ENCODE measurements at places on chromosomes 4 and X.

GRCh38 chr4:98749206-98749605 lies 90.8 kb upstream of the TSPAN5 start:
- no peak for DNase-seq

DNA sequence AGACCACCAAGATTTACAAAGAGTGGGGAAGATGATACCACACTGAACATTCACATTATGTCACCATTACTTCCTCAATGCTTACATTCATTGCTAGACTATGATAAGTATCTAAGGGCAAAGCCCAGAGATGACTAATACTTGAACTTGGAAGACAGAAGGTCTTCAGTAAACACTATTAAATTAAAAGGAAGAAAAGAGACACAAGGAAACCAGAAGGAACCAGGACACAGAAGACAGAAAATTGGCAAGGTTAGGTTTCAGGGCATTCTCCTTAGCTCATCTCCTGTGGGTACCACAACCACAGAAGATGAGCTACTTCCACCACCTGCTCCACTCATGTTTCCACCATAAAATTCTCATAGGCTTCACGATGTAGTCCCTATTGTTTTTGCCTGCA lies 64.9 kb downstream of the NLGN4X start:
- no peak for DNase-seq

GRCh38 chrX:22273714-22274317 lies 1.1 kb downstream of the CBLL2 start:
- no peak for DNase-seq

DNA sequence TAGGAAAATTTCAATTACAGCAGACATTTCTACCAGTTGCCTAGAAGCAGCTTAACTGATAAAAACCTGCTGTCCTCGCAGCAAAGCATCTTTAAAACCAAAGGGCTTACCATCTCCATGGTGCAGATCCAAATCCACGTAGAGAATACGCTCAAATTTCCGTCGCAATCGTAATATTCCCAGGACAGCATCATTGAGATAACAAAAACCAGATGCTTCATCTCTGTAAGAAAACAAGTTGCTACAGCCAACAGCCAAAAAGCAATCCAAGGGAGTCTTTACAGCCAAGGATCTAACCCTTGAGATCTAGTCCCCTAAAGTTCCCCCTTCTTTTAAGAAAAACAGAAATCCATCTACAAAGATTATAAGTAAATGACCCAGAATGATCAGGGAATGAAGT lies 77.6 kb downstream of the HDAC8 start:
- DNase-seq: no peak

GRCh38 chrX:18682979-18683387 lies 11.1 kb upstream of the RS1 start:
- no peak for DNase-seq

GRCh38 chr4:188552741-188553275 lies 413.6 kb downstream of the TRIML1 start:
- DNase-seq: no peak

GRCh38 chrX:9267415-9267814 lies 197.4 kb upstream of the TBL1X start:
- DNase-seq: no peak

GRCh38 chr4:137267024-137267423 lies 265.3 kb downstream of the PCDH18 start:
- DNase-seq: no peak

DNA sequence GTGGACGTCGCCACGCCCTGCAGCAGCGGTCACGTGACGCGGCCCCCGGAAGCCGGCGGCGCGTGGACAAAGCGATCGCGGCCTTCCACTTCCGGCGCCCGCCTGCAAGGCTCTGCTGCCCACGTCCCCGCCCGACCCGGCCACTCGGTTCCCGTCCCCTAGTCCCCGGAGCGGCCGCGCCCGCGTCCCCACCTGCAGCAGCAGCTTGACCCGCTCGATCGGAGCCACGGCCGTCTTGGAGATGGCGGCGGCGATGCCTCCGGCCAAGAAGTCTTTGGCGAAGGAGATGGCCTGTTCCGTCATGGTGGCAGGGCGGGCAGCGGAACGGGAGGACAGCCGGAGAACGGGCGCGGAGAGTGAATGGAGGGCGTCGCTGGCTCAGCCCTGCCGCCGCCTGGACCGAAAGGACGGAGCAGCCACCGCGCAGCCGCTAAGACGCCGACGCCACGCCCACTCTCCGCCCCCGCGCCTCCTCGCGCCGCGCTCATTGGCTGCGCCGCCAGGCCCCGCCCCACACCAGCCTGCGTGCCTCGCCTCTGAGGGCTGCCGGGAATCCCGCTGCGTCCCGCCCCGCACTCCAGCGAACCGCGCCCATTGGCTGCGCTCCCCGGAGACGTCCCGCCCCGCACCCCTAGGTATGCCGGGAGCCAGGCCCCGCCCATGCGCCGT lies at the start of gene SLC25A6:
TSS of gene SLC25A6 (minus strand) at position 407 of the 669 bp plus-strand sequence. CDS start at position 303, 104 bp downstream.
- DNase-seq: no peak

DNA sequence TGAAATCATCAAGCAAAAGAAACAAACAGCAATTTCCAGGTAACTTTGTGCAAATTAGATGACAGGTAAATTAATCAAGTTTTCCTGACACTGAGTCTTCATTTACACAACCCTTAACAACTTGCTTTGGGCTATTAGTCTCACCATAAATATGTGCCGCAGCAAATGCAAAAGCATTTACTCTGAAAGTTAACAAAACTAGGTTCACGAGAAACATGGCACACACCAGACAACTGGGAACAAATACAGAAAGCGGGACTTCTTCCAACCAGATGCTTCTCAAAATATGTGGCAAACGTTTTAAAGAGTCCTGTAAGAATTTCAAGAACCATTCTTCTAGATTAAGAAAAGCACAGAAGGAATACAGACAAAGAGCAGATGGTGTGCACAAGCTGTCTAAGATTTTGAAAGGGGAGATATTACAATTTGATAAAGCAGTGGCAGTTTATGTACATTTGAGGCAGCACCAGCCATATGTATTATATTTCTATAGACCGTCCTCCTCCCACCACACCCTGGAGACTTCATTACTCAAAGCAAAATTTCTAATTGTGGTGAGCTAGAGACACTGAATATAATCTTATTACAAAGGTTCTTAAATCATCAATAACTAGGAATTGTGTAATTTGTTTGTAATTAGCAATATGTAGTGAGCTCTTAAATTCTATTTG lies 192.5 kb upstream of the ADAMTS3 start:
- DNase-seq: no peak

- no peak for DNase-seq
These were observed 53.5 kb upstream of the VEGFD start for GRCh38 chrX:15437724-15438123.

- DNase-seq: no peak
These were observed 94.5 kb downstream of the CASK start for GRCh38 chrX:41828826-41829225.

DNA sequence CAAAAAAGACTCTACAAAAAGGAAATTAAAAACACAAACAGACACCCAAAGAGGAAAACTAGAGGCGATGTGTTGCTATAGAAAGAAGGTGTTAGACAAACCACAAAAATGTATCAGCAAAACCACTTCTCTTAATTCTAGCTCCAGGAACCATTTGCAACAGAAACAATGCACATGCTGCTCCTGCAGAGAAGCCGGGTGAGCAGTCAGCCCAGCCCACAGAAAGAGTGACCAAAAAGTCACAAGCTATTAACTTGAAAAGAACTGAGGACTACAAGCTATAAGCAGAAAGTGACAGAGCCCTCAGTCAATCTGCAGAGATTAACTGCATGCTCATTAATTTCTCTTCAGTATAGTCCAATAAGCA lies 96.2 kb upstream of the KLHL13 start:
- no peak for DNase-seq

GRCh38 chr4:10625131-10625530 lies 59.4 kb downstream of the CLNK start:
- peak; percentile 95 for DNase-seq

DNA sequence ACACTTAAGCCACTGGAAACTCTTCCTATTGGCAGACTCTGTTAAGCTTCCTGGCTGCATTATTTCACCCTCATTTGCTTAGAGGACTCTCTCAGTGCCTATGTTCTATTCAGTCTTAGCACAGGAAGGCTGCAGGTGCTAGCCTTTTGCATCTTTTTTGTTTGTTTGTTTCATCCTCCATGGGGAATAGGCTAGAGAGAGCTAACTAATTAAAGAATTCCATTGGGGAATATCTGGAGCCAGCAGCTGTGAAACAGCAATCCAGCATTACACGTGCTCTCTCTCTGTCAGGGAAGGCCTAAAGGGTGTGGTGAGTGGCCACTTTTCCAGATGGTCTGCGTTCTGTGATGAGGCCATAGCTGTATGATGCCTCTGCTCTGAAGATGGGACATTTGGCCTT lies 633.6 kb downstream of the SPRY1 start:
- DNase-seq: no peak

DNA sequence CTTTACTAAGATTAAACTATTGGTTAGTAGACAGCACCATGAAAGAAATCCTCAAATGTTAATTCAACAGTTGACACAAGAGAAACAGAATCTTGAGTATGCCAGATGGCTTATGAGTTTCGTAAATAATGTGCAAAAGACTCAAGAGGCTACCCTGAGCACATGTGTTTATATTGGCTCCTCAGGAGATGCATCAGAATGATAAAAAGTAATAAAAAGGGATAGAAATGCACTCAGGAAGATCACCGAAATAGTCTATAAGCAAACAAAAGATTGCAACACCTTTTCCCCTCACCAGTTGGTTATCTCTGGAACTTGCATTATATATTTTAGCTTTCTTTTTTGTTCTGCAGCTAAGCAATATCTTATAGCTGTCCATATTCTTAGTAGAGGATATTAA lies 84.4 kb downstream of the SCFD2 start:
- DNase-seq: peak; percentile 2

GRCh38 chr4:20430259-20430941 lies 178.7 kb downstream of the SLIT2 start:
- no peak for DNase-seq

DNA sequence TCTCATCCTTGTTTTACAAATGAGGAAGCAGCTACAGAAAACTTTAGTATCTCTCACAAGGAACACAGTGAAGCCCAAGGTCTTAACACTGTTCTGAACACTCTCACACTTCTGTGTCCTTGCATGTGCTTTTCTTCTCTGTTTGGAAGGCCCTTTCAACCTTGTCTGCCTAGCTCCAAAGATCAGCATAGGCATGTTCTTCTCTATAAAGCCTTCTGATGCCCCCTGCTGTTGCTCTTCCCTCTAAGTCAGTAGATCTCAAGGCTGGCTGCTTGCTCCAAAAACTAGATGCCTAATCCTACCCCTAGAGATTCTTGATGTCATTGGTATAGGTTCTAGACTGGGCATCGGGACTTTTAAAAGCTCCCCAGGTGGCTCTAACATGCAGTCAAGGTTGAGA lies 5.9 kb downstream of the APOO start:
- peak; percentile 84 for DNase-seq

DNA sequence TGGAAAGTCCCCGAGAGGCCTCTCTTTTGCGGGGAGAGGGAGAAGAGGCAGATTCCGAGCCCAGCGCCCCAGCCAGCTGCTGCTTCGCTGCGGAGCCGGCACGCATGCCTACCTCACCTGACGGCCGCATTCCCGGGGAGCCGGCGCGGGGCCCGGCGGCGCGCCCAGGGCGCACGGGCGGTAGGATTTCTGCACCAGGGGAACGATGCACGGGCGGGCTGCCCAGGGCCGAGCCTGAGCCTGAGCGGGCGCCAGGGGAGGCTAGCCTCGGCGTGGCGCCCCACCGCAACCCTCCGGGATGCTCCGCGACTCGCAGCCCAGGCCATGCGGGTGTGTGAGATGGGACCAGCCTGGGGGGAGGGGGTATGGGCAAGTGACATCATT lies 81.3 kb upstream of the SCML1 start:
- no peak for DNase-seq

GRCh38 chr4:104524026-104524425 lies 29.3 kb upstream of the CXXC4 start:
- no peak for DNase-seq

GRCh38 chrX:34382416-34382815 lies 250.3 kb upstream of the FAM47A start:
- DNase-seq: no peak

GRCh38 chr4:113869743-113870375 lies 108.3 kb upstream of the CAMK2D start:
- DNase-seq: peak; percentile 73

GRCh38 chrX:104428231-104428630 lies 137.8 kb upstream of the IL1RAPL2 start:
- no peak for DNase-seq

- no peak for DNase-seq
These were observed 71.1 kb downstream of the DCK start for GRCh38 chr4:71064521-71064920.

GRCh38 chr4:45692131-45692735 lies 431.6 kb downstream of the GABRG1 start:
- DNase-seq: peak; percentile 21

DNA sequence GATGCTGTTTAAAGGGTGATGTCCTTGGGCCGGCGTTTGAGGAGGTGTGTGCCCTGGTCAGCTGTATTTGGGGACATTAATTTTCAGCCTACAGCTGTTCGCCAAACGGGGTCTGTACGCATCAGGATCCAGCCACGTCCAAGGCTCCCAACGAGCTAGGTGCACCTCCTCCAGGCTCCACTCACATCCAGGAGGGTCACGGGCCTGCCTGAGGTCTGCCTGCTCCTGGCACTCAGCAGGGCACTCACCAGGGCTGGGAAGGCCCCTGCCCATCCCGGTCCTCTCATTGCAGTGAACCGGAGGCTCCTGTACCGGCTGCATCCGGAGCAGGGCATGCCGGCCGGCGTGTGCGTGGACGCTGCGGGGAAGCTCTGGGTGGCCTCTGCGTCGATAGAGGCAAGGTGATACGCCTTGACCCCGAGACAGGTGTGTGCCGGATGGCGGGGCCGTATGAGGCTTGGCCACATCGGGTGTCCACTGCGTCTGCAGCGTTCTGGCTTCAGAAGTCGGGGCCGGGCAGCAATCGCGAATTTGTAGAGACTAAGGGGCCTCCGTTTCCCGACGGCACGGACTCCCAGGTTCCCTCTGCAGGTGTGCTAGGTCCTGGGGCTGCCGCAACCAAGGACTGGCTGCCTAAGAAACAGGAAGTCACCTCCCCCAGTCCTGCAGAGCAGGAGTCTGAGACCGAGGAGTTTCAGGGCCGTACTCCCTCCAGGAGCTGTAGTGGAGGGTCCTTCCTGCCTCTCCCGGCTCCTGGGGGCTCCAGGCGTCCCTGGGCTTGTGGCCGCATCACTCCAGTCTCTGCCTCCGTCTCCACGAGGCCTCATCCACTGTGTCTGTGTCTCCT lies 27.5 kb upstream of the PLCXD1 start:
- DNase-seq: no peak

DNA sequence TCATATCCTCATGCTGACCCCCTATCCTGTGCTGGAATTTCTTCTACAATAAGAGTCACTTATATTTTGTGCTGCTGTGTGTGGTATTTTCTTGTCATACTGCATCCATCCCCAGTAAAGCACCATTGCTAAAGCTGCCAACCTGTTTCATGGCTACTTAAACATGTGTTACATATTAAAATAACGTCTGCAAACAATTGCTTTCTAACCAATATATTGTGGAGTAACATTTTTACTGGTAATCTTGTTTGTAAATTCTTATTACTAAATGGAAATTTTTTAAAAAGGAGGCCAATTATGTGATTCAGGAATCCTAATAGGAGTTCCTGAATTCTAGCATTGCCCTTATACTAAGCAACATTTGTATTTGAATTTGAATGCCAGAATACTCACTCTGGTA lies 160.3 kb upstream of the VEGFC start:
- no peak for DNase-seq

GRCh38 chrX:151177141-151178027 lies 1.0 kb downstream of the GPR50 start:
- peak; percentile 52 for DNase-seq

- DNase-seq: peak; percentile 79
These were observed 187.7 kb upstream of the NUDT10 start for GRCh38 chrX:51144828-51145442.
